Fibroblast of lung (primary cell): ENCODE measurements at places on chromosomes 3 and 15. TPM values are rescaled to one million over a fixed set of nuclear protein-coding genes. Genes with fewer than 3 reads are reported as not detected.
A peak's percentile ranks its signal among the peaks of the same experiment; 100 is the strongest.

DNA sequence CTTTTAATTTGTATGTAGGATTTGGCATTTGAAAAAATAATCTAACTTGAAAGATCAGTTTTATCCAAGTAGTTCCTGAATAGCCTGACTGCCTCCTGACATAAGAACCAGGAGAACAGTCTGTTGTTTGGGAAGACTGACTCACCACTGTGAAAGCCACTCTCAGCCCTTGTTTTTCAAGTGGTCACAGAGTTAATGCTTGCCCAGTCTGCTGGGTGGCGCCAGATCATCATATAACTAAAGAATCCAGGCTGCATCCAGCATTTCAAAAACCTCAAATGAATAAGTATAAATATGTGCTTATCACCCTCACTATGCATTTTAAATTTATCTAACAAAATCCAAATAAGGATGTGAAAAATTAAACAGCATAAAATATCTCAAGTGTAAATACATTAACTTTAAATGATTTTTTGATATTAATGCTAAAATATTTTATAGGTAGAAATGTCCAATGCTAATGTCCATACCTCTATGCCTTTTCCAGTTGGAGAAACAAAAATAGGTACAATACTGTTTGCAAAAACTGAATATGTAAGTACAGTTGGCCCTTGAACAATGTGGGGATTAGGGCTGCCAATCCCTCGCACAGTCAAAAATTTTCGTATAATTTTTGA lies 26.9 kb upstream of the ZBBX start:
- peak; percentile 71 for DNase-seq
- no peak overlapping the region for H3K4me3 ChIP-seq
- H3K4me1 ChIP-seq = no peaks in the 10 kb centered on the region
- no peak overlapping the region for H3K27ac ChIP-seq
- H3K36me3 ChIP-seq = no peaks in the 10 kb centered on the region

DNA sequence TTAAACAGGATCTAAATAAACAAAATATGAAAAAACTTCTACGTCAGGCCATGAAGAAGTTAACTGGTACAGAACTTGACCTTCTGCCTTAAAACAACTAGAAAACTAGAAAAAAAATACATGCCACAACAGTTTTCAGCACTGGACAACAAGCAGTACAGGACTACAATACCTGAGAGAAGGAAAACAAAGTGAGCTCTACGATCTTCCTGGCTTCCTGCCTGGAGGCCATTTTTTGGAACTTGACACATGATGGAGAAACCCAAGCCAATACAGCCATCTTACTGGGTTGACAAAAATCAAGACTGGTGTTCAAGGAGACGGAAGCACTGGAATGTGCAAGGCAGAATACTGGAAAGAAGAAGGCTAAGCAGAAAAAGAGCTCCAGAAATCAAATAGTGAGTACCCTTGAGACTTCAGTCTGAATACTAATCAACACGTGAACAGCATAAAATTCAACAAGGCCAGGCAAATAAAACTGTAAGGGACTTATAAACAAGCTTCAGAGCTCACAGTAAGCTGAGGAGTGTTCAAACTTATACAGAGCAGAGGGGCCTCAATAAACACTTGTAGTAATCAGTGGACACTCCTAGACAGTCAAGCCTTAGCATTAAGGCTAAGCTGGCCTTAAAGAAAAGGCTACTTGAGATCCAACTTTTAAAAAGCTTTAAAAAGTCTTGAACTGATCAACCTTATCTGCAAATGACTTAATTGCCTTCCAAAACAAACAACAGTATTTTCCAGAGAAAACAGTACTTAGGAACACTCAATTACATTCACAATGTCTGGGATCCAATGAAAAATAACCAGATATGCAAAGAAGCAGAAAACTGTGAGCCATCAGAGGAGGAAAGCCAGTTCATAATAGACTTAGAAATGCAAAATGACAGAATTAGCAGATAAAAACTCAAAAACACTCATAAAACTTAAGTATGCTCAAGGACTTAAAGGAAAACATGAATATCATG lies 63.2 kb downstream of the DLG1 start:
- no peaks in the 10 kb centered on the region for H3K27me3 ChIP-seq
- H3K4me1 ChIP-seq = no peaks in the 10 kb centered on the region
- peak; percentile 35 for DNase-seq
- no peak overlapping the region for H3K4me3 ChIP-seq
- no peak overlapping the region for H3K27ac ChIP-seq

GRCh38 chr3:43256714-43257461 lies 29.5 kb upstream of the SNRK start:
- H3K27ac ChIP-seq = no peak overlapping the region
- H3K4me1 ChIP-seq = no peaks in the 10 kb centered on the region
- no peak overlapping the region for H3K4me3 ChIP-seq

GRCh38 chr15:31305796-31306425 lies 20.7 kb upstream of the KLF13 start:
- no peak overlapping the region for H3K27ac ChIP-seq
- H3K27me3 ChIP-seq = peaks cover 12% of the 10 kb centered on the region
- H3K4me3 ChIP-seq = no peak overlapping the region
- no peaks in the 10 kb centered on the region for H3K4me1 ChIP-seq
- DNase-seq = no peak

DNA sequence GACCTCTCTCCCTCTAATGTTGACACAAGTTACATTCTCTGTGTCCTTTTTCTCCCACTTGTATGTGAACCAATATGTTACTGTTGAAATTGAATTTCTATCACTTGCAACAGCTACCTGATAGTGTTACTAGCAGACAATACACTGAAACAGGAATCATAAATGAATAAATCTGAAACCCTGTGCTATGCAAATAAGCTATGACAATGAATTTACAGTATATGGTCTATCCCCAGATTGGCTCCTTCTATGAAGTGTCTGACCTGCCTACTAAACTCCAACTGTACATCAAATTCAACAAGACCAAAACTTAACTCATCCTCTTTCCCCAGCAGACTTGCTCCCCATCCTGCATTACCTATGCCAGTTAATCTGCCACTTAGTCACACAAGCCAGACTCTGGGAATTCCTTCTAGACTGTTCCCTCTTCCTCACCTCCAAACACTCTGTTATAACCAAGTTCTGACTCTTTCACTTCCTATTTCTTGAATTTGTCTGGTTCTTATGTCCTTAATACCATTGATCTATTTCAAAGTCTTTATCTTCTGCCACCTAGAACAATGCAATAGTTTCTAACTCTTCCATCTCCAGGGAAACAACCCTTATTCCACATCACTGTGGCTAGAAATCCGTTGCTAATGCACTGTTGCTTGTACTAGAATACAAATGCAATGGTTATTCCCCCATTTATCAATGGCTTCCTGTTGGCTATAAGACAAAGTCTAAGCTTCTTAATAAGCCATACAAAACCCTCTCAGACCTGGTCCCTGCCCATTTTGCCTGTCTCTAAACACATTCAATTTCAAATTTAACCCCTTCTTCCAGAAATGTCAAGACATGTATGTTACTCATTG lies 13.4 kb upstream of the ZNF639 start:
- H3K4me1 ChIP-seq = no peaks in the 10 kb centered on the region
- no peaks in the 10 kb centered on the region for H3K27me3 ChIP-seq
- H3K27ac ChIP-seq = no peak overlapping the region
- DNase-seq = no peak

DNA sequence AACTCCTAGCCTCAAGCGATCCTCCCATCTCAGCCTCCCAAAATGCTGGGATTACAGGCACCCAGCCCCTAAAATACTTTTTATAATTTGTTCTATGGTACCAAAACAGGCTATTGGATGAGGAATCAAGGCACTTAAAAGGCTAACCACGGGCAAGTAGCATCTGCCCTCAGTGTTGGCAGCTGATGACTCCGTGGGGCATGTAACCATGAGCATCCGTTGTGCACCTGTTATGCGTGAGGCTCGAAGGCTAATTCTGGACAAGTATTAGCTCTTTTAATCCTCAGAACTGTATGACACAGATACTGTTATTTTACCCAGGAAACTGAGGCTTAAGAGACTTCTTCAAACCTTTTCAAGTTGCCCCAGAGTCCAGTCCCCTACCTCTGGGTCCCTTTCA lies 10.2 kb downstream of the WDR73 start:
- no peak overlapping the region for H3K27ac ChIP-seq
- no peaks in the 10 kb centered on the region for H3K27me3 ChIP-seq

DNA sequence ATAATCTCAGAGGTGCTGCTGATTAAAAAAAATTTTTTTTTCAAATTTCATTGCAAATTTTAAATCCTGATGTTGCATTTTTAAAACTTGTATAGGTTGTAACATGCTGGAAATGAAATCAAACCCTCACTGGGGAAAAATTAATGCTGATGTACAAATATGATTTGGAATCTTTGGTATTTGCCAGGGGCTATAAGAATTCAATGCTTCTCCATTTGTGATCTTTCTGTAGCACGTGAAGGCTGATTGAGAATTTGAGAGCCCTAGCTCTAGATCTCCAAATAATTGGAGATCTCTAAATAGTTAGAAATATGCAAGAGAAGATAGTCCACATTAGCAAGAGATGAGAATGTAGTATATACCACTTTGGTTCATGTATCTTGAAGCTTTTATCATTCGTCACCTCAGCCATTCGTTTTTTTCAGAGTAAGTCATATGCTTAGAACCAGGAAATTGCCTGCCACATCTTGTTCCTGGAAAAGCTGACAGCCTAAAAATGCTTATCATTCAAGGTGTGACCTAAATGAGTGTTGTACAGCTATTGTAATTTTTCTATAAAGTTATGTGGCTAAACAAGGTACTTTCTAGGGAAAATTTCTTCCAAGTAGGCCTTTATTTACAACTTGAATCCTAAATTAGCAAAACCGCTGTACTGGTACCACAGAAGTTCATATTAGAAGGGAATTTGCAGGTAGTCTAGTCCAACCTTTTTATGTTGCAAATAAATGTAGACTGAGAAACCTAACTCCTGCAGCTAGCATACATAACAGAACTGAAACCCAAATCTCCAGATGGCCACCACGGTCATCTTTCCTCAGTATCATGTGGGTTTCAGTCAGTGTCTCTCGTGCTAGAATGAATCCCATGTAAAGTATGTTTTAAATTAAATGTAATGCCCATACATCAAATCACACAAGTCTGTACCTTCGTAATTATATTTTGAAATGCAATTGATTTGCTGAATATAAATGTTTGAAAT lies 48.5 kb downstream of the FNDC3B start:
- no peak overlapping the region for H3K4me3 ChIP-seq
- no peaks in the 10 kb centered on the region for H3K27me3 ChIP-seq
- H3K36me3 ChIP-seq = no peaks in the 10 kb centered on the region
- no peak overlapping the region for H3K27ac ChIP-seq
- H3K4me1 ChIP-seq = peaks cover 3% of the 10 kb centered on the region
- DNase-seq = peak; percentile 39

- DNase-seq = no peak
- no peaks in the 10 kb centered on the region for H3K27me3 ChIP-seq
- H3K36me3 ChIP-seq = no peaks in the 10 kb centered on the region
- no peak overlapping the region for H3K27ac ChIP-seq
- H3K4me1 ChIP-seq = no peaks in the 10 kb centered on the region
Measured at GRCh38 chr3:37604336-37604833, 257.3 kb upstream of the CTDSPL start.

DNA sequence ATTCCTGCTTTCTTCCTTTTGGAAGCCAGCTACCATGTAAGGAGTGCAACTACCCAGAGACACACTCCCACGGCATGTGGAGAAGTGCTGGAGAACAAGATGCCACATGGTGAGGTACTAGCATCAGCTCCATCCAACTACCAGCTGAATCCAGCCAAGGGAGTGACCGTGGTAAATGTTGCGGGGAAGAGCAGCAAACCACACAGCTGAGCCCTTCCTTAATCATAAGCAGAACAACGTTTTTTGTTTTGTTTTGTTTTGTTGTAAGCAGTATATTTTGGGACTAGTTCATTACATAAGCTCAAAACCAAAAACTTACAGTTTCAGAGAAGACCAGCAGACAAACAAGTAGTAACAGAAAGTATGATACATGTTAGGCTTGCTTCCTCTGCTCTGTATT lies 212.6 kb upstream of the ATP10A start:
- no peak overlapping the region for H3K27ac ChIP-seq
- no peaks in the 10 kb centered on the region for H3K4me1 ChIP-seq

- H3K4me1 ChIP-seq = no peaks in the 10 kb centered on the region
- H3K36me3 ChIP-seq = no peaks in the 10 kb centered on the region
- H3K4me3 ChIP-seq = peak overlapping the region; percentile 40
Measured at GRCh38 chr3:131361464-131362421, 19.8 kb upstream of the NUDT16 start.

GRCh38 chr3:52054661-52055511 lies 1.5 kb downstream of the DUSP7 start:
- no peaks in the 10 kb centered on the region for H3K27me3 ChIP-seq
- H3K4me1 ChIP-seq = peaks cover 32% of the 10 kb centered on the region
- H3K36me3 ChIP-seq = peaks cover 25% of the 10 kb centered on the region
- H3K27ac ChIP-seq = peak overlapping the region; percentile 67
- DNase-seq = no peak
- peak overlapping the region; percentile 86 for H3K4me3 ChIP-seq

DNA sequence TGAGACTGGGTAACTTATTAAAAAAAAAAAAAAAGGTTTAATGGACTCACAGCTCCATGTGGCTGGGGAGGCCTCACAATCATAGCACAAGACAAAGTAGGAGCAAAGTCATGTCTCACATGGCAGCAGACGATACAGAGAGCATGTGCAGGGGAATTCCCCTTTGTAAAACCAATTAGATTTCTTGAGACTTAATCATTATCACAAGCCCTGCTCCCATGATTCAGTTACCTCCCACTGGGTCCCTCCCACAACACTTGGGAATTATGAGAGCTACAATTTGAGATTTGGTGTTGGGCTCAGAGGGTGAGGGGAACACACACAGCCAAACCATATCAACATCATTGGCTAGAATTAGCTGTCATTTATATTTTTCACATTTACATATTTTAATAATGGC lies 221.0 kb downstream of the RSRC1 start:
- no peaks in the 10 kb centered on the region for H3K36me3 ChIP-seq
- H3K4me1 ChIP-seq = no peaks in the 10 kb centered on the region
- H3K4me3 ChIP-seq = no peak overlapping the region
- no peak for DNase-seq
- H3K27ac ChIP-seq = no peak overlapping the region
- H3K27me3 ChIP-seq = no peaks in the 10 kb centered on the region

DNA sequence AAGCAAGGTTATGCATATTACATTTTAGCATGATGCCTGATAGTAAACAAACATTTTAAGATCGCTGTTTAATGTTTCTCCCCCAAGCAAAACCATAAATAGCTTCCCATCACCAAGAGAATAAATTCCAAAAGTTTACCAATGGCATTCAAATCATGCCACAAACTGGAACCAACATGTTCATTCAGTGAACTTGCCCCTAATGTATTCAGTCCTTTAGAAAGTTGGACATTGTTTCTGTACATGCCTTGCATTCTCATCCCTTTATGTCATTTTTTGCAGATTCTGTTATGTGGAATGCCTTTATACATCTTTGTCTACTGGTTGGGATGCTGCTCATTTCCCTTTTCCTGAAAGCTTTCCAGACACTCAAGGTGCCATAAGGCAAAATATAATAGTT lies 105.5 kb downstream of the PYDC2 start:
- no peak overlapping the region for H3K27ac ChIP-seq
- H3K4me3 ChIP-seq = no peak overlapping the region
- no peaks in the 10 kb centered on the region for H3K36me3 ChIP-seq
- H3K27me3 ChIP-seq = no peaks in the 10 kb centered on the region
- no peak for DNase-seq

The HIGD1A gene
- total RNA-seq = 98.6 and 121 TPM in 2 replicates

The DUOXA2 gene
- not detected in 2 replicates for total RNA-seq

The CD276 gene
- total RNA-seq = 65.7 and 88.5 TPM in 2 replicates

The SCN11A gene
- total RNA-seq = under 0.01 and 0.17 TPM in 2 replicates

The PTPN9 gene
- total RNA-seq = 14.6 and 20.6 TPM in 2 replicates
